ENCODE measurements at places on chromosomes 1 and 21.

GRCh38 chr1:15835205-15835740, 12.2 kb upstream of the SPEN start:
- DNase-seq, result no peak

DNA sequence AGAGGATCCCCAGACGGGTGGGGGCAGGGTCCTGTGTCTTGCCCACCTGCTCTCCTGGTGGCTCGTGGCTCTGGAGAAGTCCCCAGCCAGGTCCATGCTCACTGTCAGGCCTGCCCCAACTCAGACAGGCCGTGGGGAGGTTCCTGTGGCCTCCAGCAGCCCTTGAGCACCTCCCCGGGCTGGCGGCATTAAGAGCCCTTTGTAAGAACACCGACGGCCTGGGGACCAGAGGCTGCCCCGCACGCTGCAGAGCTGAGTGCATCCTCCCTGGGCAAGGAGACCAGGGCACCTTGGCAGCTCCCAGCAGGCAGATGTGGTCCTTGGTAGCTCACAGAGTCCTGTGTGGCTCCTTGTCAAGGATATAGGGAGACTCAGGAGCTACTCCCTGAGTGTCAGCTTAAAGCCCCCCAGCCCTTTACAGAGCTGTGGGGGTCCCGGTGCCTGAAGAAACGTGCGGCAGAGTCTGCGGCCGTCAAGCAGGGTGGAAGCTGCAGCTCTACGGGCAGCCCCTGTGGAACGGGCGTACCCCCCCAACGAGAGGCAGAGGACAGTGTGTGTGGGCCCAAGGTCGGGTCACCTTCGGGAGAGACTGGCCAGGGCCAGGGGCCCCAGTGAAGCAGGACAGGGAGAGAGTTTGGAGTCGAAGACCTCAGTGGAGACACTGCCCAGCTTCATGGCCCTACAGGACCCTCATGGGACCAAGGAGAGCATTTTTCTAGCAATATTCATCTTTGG, 118.6 kb downstream of the PRDM16 start:
- DNase-seq, result no peak

DNA sequence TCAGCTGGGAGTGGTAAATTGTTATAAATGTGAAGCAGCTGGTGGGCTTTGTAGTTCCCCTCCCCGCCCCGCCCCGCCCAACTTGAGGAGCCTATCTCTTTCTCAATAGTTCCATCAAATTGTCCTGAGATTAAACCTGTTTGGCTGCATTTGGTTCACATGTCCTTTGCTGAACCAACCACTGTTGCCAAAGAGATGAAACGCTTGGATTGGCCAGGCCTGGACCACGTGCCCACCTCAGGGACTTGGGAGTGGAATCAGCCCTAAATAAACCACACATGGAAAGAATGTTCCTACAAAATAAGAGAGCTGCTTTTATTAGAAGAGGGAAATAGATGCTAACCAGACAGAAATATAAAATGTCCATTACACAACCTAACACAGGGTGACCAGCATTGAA, 424.9 kb upstream of the KAZN start:
- DNase-seq, result no peak

DNA sequence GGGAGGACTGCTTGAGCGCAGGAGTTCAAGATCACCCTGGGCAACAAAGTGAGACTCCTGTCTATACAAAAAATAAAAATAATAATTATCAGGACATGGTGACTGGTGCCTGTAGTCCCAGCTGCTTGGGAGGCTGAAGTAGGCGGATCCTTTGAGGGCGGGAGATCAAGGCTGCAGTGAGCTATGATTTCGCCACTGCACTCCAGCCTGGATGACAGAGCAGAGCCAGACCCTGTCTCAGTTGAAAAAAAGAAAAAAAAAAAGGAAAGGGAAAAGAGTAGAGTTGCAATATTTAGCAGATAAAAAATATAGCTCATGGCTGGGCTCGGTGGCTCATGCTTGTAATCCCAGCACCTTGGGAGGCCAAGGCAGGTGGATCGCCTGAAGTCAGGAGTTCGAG, 3.3 kb upstream of the S1PR1 start:
- no peak for DNase-seq

DNA sequence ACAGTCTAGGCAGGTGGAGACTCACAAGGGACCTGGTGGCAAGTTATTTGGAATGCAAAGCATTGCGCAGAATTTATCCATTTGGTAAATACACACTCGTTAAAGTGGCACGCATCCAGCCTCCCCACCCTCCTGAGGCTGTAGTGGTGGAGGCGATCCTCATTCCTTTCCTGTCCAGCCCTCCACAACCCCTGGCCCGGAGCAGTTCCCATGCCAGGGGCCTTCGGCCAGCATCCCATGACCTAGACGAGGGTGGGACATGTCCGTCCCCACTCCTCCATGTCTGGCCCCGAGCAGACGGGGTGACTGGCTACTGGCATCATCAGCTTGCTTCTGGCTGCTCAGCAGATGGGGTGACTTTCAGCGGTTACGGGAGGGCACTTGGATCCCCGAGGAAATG, 281.5 kb upstream of the VAMP3 start:
- DNase-seq, result no peak

GRCh38 chr1:211752951-211753486, 77.5 kb downstream of the LPGAT1 start:
- DNase-seq, result no peak

GRCh38 chr1:69569576-69570328, 2.0 kb downstream of the LRRC7 start:
- DNase-seq, result no peak

DNA sequence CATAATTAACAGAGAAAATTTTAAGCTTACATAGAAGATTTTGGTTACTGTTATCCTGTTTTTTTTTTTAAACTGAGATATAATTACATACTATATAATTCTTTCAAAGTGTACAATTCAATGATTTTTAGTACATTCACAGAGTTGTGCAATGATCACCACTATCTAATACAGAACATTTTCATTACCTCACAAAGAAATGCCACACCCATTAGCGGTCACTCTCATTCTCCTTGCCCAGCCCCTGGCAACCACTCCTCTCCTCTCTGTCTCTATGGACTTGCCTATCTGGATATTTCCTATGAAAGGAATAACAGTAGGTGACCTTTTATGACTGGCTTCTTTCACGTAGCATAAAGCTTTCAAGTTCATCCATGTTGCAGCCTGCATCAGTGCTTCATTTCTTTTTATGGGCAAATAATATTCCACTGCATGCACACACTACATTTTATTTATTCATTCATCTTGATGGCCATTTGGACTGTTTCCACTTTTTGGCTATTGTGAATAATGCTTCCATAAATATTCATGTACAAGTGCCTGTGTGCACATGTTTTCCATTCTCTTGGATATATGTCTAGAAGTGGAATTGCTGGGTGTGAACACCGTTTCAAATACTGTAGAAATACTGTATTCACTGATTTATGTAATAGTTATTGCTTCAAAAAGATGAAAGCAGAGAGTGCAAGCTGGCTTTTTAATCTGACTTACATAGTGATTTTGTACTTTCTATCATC, 26.5 kb downstream of the TAF5L start:
- no peak for DNase-seq

- no peak for DNase-seq
These were observed 38.6 kb downstream of the MRAP start for GRCh38 chr21:32337206-32337605.

DNA sequence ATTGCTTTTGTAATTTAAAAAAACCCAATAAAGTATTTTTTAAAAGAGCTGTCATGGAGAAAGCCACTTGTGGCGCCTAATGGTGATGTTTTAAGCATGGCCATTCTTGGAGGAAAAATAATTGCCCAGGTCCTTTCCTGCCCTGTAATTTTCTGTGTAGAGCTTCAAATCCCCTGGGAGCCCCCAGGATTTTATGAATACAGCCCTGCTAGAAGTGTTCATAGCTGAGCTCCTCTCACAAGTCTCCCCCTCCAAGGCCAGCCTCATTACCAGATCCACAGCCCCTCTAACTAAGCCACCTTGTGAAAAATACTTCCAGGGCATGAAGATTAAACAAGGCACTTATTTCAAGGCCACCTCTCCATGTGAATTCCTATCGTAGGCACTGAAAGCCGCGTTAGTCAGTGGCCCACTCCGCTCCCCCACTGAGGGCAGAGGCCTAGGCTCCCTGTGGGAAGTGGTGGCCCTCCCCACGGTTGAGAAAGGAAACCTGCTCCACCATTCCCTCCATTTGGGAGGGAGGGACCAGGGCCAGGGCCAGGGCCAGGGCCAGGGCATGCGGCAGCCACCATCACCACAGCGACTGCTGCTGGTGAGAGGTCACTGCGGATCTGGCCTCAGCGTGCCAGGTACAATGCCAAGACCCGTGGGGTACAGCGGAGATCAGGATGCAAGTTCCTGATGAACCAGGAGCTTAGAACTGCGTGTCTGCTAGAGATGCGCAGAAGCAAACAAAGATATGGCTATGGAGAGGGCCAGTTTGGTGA, 83.1 kb downstream of the KCNN3 start:
- no peak for DNase-seq

- no peak for DNase-seq
These were observed 49.9 kb downstream of the TOMM20 start for GRCh38 chr1:235078480-235079381.

GRCh38 chr1:50023292-50024159, at the start of gene AGBL4:
AGBL4 (minus strand) TSS chr1:50023954.
- DNase-seq, result peak; percentile 9

DNA sequence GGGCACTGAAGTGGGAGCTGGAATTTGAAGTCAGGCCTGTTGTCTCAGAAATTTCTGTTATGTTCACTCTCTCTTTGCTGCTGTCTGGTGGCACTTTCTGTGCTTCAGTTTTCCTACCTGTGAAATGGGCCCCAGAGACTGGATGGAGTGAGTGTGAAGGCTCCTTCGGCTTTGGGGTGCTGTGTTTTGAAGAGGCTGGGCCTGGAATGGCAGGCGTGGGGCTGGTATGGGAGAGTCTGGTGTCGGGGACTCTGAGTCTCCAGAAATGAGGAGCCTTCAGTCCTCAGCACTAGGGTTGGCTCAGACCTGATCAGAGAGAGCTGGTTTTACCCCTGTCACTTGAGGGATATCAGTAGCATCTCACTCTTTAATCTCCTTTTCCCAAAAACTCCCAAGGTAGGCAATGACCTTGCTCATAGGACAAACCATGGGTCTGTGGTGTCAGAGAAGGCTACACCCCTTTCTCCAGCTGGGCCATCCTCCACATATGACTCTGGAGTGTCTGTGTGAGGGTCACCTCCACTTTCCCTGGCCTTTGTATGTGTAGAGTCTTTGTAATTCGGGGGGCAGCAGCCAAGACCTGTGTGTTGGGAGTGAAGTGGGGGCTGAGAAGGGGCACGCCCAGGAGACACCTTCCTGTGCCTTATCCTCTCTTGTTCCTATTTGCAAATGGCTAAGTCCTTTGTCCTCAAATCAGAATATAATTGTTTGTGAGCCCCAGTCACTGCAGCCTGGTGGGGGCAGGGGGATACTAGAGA, 279.9 kb downstream of the PTPRU start:
- no peak for DNase-seq

GRCh38 chr1:199029855-199030254, 391.0 kb downstream of the PTPRC start:
- no peak for DNase-seq

DNA sequence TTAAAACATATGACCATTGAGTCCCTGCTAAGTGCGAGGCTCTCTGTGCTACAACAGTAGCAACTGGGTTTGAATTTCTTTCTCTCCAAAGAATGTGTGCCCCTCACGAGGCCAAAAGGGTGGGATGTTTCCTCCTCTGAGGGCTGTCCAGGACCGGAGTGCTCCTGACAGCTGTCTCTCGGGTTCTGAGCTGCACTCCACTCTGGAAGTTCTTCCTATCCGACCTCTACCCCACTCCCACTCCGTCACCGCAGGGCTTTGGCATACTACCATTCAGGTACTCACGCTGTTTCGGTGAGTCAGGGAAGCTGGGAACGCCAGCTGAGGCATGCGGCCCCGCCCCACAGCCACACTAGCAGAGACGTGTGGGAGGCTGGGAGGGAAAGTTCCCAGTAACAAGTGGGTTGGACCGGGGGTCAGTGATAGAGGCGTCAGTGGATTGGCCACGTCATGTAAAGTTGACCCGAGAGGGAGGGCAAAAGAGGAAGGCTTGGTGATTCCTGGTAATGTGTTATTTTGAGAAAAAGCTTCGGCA, 705 bp upstream of the SLC50A1 start:
- DNase-seq, result peak; percentile 54

DNA sequence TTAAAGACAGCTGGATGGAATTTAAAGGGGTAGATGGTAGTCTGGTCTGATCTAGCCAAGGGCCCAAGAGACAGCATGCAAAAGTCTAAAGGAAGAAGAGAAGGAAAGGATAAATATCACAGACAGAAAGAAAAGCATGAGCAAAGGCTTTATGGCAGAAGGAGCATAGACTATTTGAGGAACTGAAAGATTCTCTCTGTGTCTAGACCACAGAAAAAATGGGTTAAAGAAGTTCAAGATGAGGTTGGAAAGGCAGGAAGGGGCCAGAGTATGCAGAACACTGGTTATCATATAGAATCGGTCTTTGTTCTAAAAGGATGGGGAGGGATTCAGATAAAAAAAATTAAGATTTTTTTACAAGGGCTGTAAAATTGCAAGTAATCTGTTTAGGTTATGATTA, 136.8 kb upstream of the SGIP1 start:
- no peak for DNase-seq

GRCh38 chr1:112257043-112257835, 138.8 kb upstream of the CTTNBP2NL start:
- no peak for DNase-seq

DNA sequence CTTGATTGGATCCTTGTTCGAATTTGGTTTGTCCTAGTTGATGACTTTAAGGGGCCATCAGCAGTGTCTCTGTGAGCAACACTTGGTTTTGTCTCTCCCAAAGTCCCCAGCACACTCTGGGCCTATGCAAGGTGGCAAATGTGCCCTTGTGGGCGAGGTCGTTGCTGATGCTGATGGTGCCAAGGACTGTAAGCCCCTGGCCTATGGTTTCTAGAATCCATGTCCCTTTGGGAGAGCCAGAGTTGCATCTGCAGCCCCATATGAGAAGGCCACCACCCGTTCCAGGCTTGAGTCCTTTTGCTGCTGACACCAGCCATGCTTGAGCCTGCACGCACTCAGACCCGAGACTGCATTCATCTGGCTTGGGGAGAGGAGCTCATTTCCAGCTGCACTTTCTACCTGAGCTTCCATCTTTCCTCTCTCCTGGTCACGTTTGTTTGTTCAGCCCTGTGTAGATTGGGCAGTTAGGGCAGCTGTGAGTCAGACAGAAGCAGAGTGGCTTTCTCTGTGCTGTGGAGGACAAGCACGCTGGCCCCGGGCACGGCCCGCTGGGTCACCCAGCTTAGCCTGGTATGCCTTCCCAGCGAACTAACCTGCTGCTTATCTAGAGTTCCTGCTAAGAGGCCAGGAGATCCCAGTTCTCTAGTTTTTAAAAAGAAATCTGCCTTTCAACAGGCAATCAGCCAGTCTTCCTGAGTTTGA, 52.1 kb upstream of the CSF3R start:
- DNase-seq, result no peak

- DNase-seq, result peak; percentile 29
These were observed 15.4 kb downstream of the AMPD2 start for GRCh38 chr1:109634771-109635750.
